ENCODE measurements at places on chromosomes 4 and X. TPM values are rescaled to one million over a fixed set of nuclear protein-coding genes. Genes with fewer than 3 reads are reported as not detected.
A peak's percentile ranks its signal among the peaks of the same experiment; 100 is the strongest.

- DNase-seq: no peak
Observed at GRCh38 chrX:135509885-135510284, 10.6 kb upstream of the INTS6L start.

DNA sequence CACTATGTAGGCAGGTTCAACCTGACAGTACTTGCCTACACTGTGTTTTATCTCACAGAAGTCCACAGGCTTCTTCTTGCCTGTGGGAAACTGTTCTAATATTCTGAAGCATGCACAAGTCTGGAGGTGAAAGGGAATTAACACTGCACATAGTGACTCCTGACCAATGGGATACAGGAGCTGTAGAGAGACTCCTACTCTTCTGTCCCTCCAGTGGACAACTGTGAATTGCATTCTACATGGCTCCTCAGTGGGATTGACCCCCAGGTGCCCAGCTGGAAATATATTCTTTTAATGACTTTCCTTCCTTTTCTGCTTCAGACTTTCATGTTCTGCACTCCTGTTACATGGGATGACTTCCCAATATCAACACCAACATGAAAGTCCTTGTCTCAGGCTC is 8.2 kb upstream of the YIPF6 start:
- peak; percentile 14 for DNase-seq

- peak; percentile 60 for DNase-seq
Observed at GRCh38 chr4:114386637-114387233, 211.9 kb upstream of the UGT8 start.

GRCh38 chr4:88443486-88443885 is 13.4 kb upstream of the HERC5 start:
- DNase-seq: no peak

The TLR6 gene
- polyA plus RNA-seq: 0.96 TPM
